ENCODE measurements at places on chromosomes 13 and 19.

DNA sequence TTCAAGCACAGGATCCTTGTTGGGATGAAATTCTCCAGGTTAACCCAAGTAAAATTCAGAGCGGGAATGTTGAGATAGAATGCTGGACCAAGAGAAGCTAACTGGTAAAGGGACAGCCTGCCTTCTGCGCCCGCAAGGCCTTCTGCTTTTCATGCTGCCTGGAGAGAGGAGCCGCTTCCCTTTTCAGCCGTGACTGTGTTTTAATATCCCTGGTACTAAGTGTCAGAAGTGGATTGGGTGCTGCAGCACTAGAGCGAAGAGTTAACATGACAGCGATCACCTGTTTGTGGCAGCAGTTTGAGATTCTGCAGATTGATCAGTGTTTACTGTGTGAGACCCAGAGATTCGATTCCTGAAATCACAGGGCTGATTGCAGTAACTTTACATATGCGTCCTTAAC lies 197.4 kb upstream of the ZNF536 start:
- no peak for DNase-seq

GRCh38 chr13:104875038-104875754 lies 1660.3 kb downstream of the EFNB2 start:
- no peak for DNase-seq

DNA sequence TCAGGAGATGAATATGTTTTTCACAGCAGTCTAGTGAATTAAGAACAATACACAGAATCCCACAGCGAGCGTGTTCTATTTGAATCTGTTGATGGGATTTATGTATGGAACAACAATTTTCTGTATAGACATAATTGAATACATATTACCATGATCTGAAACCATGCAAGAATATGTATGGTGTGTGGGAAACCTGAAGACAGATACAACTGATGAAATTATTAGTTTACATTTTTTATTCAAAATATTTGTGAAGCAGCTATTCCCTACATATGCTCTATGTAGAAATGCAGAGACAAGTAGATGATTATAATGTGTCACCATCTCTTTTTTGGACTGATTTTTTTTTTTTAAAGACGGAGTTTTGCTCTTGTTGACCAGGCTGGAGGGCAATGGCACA lies 91.8 kb downstream of the DNAJC15 start:
- DNase-seq: no peak

- no peak for DNase-seq
These were observed 510.0 kb upstream of the KLF12 start for GRCh38 chr13:74644229-74644628.

DNA sequence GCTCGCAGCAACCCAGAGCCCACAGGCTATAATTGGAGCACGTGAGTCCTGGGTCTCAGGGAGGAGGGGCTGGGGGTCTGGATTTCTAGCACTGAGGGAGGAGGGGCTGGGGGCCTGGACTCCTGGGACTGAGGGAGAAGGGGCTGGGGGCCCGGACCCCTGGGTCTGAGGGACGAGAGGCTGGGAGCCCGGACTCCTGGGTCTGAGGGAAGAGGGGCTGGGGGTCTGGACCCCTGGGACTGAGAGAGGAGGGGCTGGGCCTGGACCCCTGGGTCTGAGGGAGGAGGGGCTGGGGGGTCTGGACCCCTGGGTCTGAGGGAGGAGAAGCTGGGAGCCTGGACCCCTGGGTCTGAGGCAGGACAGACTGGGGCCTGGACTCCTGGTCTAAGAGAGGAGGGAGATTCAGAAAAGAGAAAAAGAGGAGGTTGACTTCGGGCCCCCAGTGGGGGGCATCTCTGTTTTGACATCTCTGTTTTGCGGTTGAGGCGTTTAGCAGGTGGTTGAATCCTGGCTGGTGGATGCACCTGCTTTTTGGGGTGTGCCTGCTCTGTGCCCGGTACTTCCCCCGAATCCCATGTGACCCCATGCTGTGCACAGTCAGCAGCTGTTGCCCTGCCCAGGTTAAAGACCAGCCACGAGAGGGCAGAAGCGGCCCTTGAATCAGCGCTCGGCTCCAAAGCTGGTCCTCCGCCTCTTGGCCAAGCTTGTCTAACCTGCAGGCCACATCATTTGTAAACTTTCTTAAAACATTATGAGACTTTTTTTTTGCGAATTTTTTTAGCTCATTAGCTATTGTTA lies 10.5 kb downstream of the PVR start:
- no peak for DNase-seq

- no peak for DNase-seq
These were observed 111.1 kb downstream of the MIPEP start for GRCh38 chr13:23778002-23778652.

- DNase-seq: no peak
These were observed 7.2 kb downstream of the WDR18 start for GRCh38 chr19:991174-991931.
